ENCODE measurements at places on chromosomes 11 and 22. TPM values are rescaled to one million over a fixed set of nuclear protein-coding genes. Genes with fewer than 3 reads are reported as not detected.

DNA sequence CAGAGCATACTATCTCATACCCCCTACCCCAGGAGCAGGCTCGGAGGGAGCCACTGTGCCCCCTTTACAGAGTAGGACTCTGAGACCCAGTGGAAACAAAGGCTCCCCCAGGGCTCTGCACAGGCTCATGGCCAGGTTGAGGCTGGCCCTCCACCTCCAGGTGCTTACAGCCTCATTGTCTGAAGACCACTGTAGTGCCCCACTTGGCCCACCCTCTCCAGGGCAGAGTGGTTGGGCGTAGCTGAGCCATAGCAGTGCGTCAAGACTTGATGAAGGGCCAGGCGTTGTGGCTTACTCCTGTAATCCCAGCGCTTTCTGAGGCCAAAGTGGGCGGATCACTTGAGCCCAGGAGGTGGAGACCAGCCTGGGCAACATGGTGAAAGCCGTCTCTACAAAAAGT, 1.7 kb downstream of the ANKRD13D start:
- peaks cover 12% of the 10 kb centered on the region for H3K4me1 ChIP-seq
- no peaks in the 10 kb centered on the region for H3K27me3 ChIP-seq
- H3K4me3 ChIP-seq: no peak overlapping the region
- no peak for DNase-seq
- H3K36me3 ChIP-seq: peaks cover 21% of the 10 kb centered on the region

DNA sequence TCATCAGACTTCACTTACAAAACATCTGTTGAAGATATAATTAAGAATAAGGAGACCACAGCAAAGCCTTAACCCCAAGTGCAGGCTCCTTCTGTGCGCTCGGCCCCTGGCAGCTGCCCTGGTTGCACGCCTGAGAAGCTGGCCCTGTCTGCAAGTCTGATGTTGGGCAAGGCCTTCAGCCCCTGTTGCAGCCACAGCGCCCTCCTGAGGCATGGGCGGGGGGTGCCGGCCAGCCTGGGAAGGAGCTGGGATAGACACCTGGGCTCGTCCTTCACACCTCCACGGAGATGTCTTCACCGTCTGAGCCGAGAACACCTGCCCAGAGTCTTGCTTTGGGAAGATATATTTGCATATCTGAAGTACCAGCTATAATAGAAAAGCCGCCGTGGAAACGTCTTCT, 104.1 kb downstream of the MPPED1 start:
- H3K4me1 ChIP-seq: no peaks in the 10 kb centered on the region
- DNase-seq: no peak
- H3K27ac ChIP-seq: no peak overlapping the region
- H3K36me3 ChIP-seq: no peaks in the 10 kb centered on the region
- no peak overlapping the region for H3K4me3 ChIP-seq

DNA sequence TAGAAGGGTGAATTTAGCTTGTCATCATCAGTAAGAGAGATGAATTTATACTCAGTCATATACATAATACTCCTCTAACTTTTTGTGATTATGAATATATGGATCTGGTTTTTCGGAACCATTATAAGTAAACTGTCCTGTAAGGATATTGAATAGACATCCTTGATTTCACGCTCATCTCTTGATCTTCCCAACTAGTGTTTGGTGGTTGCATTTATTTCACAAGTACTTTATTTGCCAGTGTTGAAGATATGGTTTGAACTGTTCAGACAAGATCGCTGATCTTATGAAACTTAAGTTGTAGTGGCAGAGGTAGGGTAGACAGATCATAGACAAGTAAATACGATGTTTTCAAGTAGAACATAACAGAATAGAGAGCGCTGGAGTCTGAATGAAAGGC, 3.0 kb downstream of the FBXO7 start:
- peaks cover 15% of the 10 kb centered on the region for H3K4me1 ChIP-seq
- no peaks in the 10 kb centered on the region for H3K36me3 ChIP-seq
- DNase-seq: no peak
- H3K4me3 ChIP-seq: no peak overlapping the region
- no peak overlapping the region for H3K27ac ChIP-seq

- no peak for DNase-seq
- H3K36me3 ChIP-seq: no peaks in the 10 kb centered on the region
- peaks cover 15% of the 10 kb centered on the region for H3K27me3 ChIP-seq
- H3K4me3 ChIP-seq: no peak overlapping the region
Measured at GRCh38 chr11:133833898-133834681, 11.2 kb downstream of the SPATA19 start.

Gene GGTLC2
- total RNA-seq: not detected

DNA sequence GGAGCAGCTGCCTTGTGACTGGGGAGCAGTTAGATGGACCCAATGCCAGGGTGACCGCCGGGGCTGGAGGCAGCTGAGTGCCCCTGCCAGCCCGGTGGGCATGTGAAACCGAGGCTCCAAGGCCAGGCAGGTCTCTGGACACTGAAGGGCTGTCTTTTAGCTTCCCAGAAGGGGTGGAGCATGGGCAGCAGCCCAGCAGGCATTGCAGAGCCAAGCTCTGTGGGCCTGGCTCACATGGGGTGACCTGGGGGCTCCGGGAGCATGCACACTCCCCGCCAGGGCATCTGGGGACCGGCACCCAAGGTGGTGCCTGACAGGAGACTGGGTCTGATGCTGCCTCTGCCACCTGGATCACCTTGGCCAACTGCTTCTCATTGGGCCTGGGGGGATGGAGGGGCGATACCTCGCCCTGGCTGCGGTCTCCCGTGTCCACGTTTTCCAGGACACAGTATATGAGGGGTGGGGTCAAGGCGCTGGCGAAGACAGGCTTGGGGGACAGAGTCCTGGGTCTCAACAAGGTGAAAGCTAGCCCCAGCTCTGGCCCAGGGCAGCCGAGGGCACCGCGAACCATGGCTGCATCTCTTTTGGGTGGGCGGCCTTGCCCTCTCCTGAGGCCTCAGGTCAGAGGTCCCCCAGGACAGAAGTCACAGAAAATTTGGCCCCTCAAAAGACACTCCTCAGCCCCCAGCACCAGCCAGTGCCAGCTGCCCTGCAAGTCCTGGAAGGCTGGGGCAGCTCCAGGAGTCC, 3.5 kb downstream of the INS start:
- no peak overlapping the region for H3K27ac ChIP-seq
- H3K36me3 ChIP-seq: no peaks in the 10 kb centered on the region
- no peak for DNase-seq
- no peak overlapping the region for H3K4me3 ChIP-seq
- H3K4me1 ChIP-seq: no peaks in the 10 kb centered on the region

DNA sequence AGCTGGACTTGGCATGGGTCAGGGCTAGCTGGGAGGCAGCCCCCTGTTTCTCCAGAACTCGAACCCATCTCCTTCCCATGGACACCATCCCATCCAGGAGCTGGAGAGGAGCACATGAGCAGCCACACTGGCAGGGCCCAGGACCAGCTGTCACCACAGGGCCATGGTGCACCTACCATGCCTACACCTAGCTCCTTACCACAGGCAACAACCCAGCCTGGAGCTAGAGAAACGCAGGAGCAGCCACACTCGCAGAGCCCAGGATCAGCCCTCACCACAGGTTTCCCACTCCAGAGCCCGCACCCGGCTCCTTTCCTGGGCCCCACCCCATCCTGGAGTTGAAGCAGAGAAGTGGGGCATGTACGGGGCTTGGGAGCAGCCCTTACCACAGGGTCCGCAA, 50.2 kb downstream of the GAB4 start:
- H3K4me1 ChIP-seq: no peaks in the 10 kb centered on the region
- DNase-seq: no peak
- H3K27ac ChIP-seq: no peak overlapping the region
- no peaks in the 10 kb centered on the region for H3K36me3 ChIP-seq
- H3K27me3 ChIP-seq: no peaks in the 10 kb centered on the region

Gene BIK
- total RNA-seq: 1.9 TPM

- H3K27ac ChIP-seq: no peak overlapping the region
- no peaks in the 10 kb centered on the region for H3K27me3 ChIP-seq
- no peak for DNase-seq
- H3K36me3 ChIP-seq: no peaks in the 10 kb centered on the region
Measured at GRCh38 chr11:113615098-113615497, 91.0 kb downstream of the TMPRSS5 start.

GRCh38 chr22:32904044-32904443, 102.5 kb downstream of the TIMP3 start:
- H3K4me1 ChIP-seq: no peaks in the 10 kb centered on the region
- no peak overlapping the region for H3K4me3 ChIP-seq
- H3K27me3 ChIP-seq: peaks cover 4% of the 10 kb centered on the region
- no peaks in the 10 kb centered on the region for H3K36me3 ChIP-seq
- no peak overlapping the region for H3K27ac ChIP-seq

Gene PTPRJ
- total RNA-seq: 19.1 TPM

GRCh38 chr22:37640591-37641560, 1.4 kb downstream of the SH3BP1 start:
- peaks cover 9% of the 10 kb centered on the region for H3K4me1 ChIP-seq
- peak overlapping the region; percentile 80 for H3K4me3 ChIP-seq
- H3K27me3 ChIP-seq: no peaks in the 10 kb centered on the region
- peaks cover 2% of the 10 kb centered on the region for H3K36me3 ChIP-seq

Gene GDPD4
- not detected for total RNA-seq

- no peak overlapping the region for H3K4me3 ChIP-seq
- H3K27me3 ChIP-seq: no peaks in the 10 kb centered on the region
- no peak for DNase-seq
- H3K4me1 ChIP-seq: peaks cover 3% of the 10 kb centered on the region
- no peak overlapping the region for H3K27ac ChIP-seq
Measured at GRCh38 chr11:72141066-72141465, 5.5 kb downstream of the FOLR3 start.

- H3K4me1 ChIP-seq: no peaks in the 10 kb centered on the region
- peaks cover 39% of the 10 kb centered on the region for H3K36me3 ChIP-seq
- no peak overlapping the region for H3K27ac ChIP-seq
- no peaks in the 10 kb centered on the region for H3K27me3 ChIP-seq
- DNase-seq: no peak
- H3K4me3 ChIP-seq: no peak overlapping the region
Measured at GRCh38 chr22:23820748-23821211, 18.0 kb downstream of the DERL3 start.

GRCh38 chr11:105582497-105582896, 27.4 kb upstream of the GRIA4 start:
- H3K27me3 ChIP-seq: no peaks in the 10 kb centered on the region
- DNase-seq: no peak
- no peak overlapping the region for H3K4me3 ChIP-seq
- no peak overlapping the region for H3K27ac ChIP-seq

DNA sequence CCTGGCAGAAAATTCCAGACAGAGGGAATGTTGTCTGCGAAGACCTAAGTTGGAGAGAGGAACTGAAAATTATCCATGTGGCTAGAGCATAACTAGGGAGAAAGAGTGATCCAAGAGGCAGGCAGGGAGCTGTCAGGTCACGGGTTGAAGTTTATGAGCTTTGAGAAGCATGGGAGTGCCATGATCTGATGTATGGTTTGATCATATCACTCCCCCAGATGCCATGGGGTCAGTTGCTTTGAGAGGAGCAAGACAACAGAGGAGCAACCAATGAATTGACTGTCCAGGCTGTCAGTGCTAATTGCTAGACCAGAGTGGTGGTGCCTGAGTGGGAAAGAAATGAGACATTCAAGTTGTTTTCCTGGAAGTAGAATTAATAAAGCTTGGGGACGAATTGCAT, 54.0 kb downstream of the CYB5R2 start:
- DNase-seq: no peak
- peaks cover 29% of the 10 kb centered on the region for H3K36me3 ChIP-seq
- peaks cover 10% of the 10 kb centered on the region for H3K4me1 ChIP-seq
- peak overlapping the region; percentile 4 for H3K27ac ChIP-seq
- no peaks in the 10 kb centered on the region for H3K27me3 ChIP-seq

GRCh38 chr22:47619631-47620030, 857.2 kb downstream of the TBC1D22A start:
- H3K4me1 ChIP-seq: no peaks in the 10 kb centered on the region
- peak overlapping the region; percentile 76 for H3K27ac ChIP-seq
- H3K4me3 ChIP-seq: no peak overlapping the region
- H3K36me3 ChIP-seq: no peaks in the 10 kb centered on the region

- no peak overlapping the region for H3K4me3 ChIP-seq
- H3K36me3 ChIP-seq: no peaks in the 10 kb centered on the region
- H3K4me1 ChIP-seq: no peaks in the 10 kb centered on the region
- DNase-seq: no peak
Measured at GRCh38 chr11:20934516-20934915, 265.1 kb downstream of the NELL1 start.

DNA sequence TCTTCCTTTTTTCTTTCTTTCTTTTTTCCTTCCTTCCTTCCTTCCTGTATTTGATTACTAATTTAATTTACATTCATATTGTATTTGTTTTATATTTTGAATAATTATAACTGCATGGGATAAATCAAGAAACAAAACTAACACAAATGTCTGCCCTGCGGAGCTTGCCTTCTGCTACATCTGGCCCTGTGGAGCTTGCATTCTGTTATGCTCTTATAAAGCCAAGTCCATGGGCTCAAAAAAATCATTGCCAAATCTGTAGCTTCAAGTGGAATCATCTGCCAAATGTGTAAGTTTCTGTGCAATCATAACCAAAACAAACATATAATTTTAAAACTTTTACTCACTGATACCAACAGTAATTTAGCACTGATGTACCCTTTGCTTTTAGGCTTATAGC, 8.0 kb upstream of the OR52J3 start:
- no peak overlapping the region for H3K4me3 ChIP-seq
- H3K4me1 ChIP-seq: no peaks in the 10 kb centered on the region
- DNase-seq: no peak
- no peaks in the 10 kb centered on the region for H3K27me3 ChIP-seq
- H3K36me3 ChIP-seq: no peaks in the 10 kb centered on the region

DNA sequence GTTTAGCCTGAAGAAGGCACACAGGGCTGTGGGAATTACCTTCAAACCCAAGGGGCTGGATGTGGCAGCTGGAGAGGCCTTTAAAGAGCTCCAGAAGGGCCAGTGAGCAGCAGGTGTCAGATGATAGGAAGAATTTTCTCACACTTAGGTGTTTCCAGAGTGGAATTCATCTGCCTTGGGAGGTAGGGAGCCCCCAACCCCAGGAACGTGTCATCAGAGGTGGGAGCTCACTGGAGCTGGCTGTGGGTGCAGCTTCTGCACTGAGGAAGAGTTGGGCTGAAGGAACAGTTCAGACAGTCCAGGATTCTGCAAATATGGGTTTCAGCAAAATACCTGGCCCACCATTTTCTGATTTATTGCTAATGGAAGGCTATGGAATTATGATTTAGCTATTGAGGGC, 119.5 kb upstream of the LMO1 start:
- no peaks in the 10 kb centered on the region for H3K36me3 ChIP-seq
- H3K27ac ChIP-seq: no peak overlapping the region
- no peak for DNase-seq
- peaks cover 6% of the 10 kb centered on the region for H3K4me1 ChIP-seq
- H3K27me3 ChIP-seq: no peaks in the 10 kb centered on the region
- H3K4me3 ChIP-seq: no peak overlapping the region
